ENCODE measurements at places on chromosomes 12 and 14. TPM values are rescaled to one million over a fixed set of nuclear protein-coding genes. Genes with fewer than 3 reads are reported as not detected.

GRCh38 chr12:71069311-71069710 lies 88.5 kb downstream of the TSPAN8 start:
- no peak for DNase-seq

- peak; percentile 34 for DNase-seq
Observed at GRCh38 chr12:212715-213526, 1.0 kb downstream of the SLC6A12 start.

The GARIN6 gene
- not detected for total RNA-seq

GRCh38 chr12:102496591-102496990 lies 16.2 kb upstream of the IGF1 start:
- DNase-seq: no peak

- DNase-seq: no peak
Observed at GRCh38 chr14:59275668-59276067, 87.2 kb downstream of the DAAM1 start.

- DNase-seq: no peak
Observed at GRCh38 chr14:101118746-101119591, 215.4 kb upstream of the RTL1 start.

Data from natural killer cell treated with Interleukin-12 subunit alpha and Interleukin-12 subunit beta and Interleukin-15 and Interleukin-18, amount 100 ng/mL, for 72 hours (primary cell).